ENCODE measurements at places on chromosomes 3 and 15. TPM values are rescaled to one million over a fixed set of nuclear protein-coding genes. Genes with fewer than 3 reads are reported as not detected.

Gene TRH
- total RNA-seq = not detected

Gene SPATA12
- total RNA-seq = not detected

Gene PP2D1
- total RNA-seq = not detected

Gene WWTR1
- 46.2 TPM for total RNA-seq

Gene RGMA
- 8.8 TPM for total RNA-seq

Gene GABRR3
- total RNA-seq = not detected

Gene USP4
- total RNA-seq = 13.2 TPM

Gene LRRC2
- total RNA-seq = 2.3 TPM

Gene SAMD7
- not detected for total RNA-seq

Gene C3orf20
- not detected for total RNA-seq

Gene ACAN
- not detected for total RNA-seq

Gene ERICH6
- total RNA-seq = 0.26 TPM

DNA sequence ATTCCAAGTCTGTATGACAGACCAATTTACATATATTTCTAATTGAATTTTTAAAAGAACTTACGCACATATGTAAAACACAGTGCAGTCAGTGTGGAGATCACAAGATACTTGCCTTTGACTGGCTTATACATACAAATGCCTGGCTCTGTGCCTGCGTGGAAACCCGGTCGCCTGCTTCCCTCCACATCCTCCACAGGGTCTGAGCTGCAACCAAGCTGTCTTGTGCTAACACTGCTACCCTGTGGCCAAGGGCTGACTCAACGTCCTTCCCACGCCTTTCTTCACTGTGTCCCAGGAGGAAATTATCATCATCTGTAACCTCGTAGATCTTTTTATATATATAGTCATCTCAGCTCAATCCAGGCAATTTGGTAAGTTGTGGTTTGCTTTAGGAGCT, 117.0 kb downstream of the WNT7A start:
- no peak overlapping the region for H3K4me3 ChIP-seq
- no peak overlapping the region for H3K27ac ChIP-seq
- no peaks in the 10 kb centered on the region for H3K36me3 ChIP-seq
- H3K27me3 ChIP-seq = no peaks in the 10 kb centered on the region
- no peak for DNase-seq
- no peaks in the 10 kb centered on the region for H3K4me1 ChIP-seq

DNA sequence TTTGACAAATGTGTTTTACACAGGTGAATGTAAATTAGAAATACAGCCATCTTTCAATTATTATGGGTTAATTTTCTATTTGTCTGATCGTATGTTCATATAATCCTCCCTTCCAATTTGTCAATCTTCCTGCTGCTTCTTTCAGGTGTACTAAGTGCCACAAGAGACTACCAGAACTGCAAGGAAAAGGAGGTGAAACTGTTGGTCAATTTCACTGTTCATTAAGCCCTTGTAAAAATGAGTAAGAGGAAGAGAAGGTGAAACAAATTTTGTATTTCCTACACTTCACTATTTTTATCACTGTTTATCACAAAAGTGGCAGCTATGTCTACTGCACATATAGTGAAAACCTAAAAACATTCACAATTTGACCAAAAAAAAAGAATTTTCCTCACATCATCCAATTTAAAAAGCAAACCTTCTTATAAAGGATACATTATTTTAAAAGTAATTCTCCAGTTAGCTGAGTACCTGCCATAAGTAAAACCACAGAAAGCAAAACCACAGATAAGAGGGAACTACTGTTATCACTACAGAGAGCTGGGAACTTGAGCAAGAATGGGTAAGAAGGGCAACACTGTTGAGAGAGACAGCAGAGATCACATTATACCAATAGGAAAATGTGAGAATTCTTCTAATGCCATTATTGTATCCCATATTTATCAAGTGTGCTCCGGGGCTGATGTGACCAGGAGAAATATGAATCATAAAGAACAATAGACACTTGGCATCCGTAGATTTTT, 163.0 kb downstream of the TBC1D5 start:
- no peaks in the 10 kb centered on the region for H3K36me3 ChIP-seq
- no peak overlapping the region for H3K4me3 ChIP-seq

DNA sequence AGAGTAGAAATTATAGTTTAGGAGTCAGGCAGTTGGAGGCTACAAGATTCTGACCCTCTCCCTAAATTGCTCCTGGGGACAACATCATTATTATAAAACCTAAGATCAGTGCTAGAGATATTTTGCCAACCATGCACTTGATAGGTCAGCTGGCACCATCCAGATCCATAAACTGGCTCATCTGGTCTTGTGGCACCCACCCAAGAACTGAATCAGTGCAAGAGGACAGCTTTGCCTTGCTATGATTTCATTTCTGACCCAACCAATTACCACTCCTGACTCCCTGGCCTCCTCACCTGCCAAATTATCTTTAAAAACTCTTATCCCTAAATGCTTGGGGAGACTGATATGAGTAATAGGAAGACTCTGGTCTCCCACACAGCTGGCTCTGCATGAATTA, 461.1 kb upstream of the TGFBR2 start:
- H3K4me3 ChIP-seq = no peak overlapping the region
- H3K36me3 ChIP-seq = no peaks in the 10 kb centered on the region

DNA sequence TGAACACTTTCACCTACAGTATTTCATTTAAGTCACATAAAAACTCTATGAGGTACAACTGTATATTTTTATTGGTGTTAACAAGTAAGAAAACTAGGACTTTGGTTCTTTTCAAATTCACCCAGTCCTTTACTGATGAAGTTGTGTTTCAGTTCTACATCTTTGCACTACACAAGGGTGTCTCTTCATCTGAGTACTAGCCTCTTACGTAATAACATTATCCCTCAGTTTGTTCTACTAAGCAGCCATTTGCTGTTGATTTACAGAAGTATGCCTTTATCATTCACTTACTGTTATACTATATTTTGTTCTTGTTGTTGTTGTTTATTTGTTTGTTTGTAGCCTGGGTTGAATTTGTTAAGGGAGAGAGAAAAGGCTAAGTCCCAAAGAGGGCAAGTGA, 311.9 kb downstream of the PLOD2 start:
- H3K27ac ChIP-seq = no peak overlapping the region
- H3K27me3 ChIP-seq = no peaks in the 10 kb centered on the region
- H3K4me3 ChIP-seq = no peak overlapping the region
- no peak for DNase-seq
- H3K4me1 ChIP-seq = no peaks in the 10 kb centered on the region

DNA sequence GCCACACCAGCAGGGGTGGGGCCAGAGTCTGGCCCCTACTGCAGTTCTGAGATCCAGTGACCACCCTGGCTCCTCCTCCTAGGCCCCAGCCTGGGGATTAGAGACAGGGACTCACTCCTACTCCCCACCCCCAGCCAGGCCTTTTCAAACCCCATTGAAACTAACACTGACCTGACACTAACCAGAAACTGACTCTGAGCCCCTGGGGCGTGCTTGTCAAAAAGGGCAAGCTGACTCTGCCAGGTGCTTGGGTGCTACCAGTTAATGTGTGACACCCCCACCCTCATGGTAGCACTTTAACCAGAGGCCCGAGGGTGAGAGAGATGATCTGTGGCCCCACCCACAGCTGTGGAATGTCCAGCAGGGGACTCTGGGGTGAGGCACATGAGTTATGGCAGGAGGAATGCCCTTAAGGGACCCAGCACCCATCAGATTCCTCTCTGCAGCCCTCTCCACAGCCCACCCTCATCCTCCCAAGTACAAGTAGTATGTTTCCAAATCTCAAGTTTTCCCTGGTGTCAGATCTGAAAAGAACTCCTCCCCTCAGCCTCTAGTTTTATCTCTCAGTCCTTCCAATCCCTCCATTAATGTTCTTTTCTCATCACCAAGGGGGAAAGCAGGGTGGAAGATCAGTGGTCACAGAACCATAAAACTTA, 1.4 kb downstream of the PTH1R start:
- no peak for DNase-seq
- H3K36me3 ChIP-seq = no peaks in the 10 kb centered on the region
- H3K4me3 ChIP-seq = no peak overlapping the region
- peaks cover 28% of the 10 kb centered on the region for H3K4me1 ChIP-seq
- H3K27ac ChIP-seq = no peak overlapping the region
- H3K27me3 ChIP-seq = peaks cover 14% of the 10 kb centered on the region

GRCh38 chr15:32716915-32717425, 834 bp upstream of the GREM1 start:
- no peak overlapping the region for H3K4me3 ChIP-seq
- H3K27ac ChIP-seq = no peak overlapping the region
- DNase-seq = no peak
- H3K27me3 ChIP-seq = peaks cover 15% of the 10 kb centered on the region

GRCh38 chr3:195034101-195034500, 236.9 kb downstream of the XXYLT1 start:
- DNase-seq = no peak
- no peak overlapping the region for H3K4me3 ChIP-seq
- H3K4me1 ChIP-seq = peaks cover 45% of the 10 kb centered on the region
- H3K27me3 ChIP-seq = no peaks in the 10 kb centered on the region
- H3K27ac ChIP-seq = peak overlapping the region; percentile 39
- no peaks in the 10 kb centered on the region for H3K36me3 ChIP-seq

GRCh38 chr3:196320137-196320536, 2.1 kb upstream of the DYNLT2B start:
- no peak overlapping the region for H3K27ac ChIP-seq
- H3K36me3 ChIP-seq = no peaks in the 10 kb centered on the region
- peaks cover 4% of the 10 kb centered on the region for H3K4me1 ChIP-seq
- no peak overlapping the region for H3K4me3 ChIP-seq
- H3K27me3 ChIP-seq = no peaks in the 10 kb centered on the region

DNA sequence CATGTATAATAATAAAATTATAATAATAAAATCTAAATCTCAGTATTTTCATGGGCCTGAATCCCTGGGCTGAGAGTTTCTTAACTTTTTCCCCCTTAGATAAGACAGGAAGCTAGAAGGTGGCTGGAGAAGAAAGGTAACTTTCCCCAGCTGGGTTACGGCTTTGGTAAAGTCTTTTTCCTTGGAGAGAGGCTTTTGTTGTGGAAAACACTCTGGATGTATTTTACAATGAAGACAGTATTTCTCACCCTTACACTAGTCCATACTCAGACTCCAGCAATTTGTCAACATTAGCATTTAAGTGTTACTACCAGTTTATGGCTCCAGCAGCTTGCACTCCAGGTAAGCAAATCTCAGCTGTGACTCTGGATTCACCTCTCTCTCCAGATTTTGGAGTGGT, 34.9 kb downstream of the APH1B start:
- H3K27ac ChIP-seq = no peak overlapping the region
- no peaks in the 10 kb centered on the region for H3K4me1 ChIP-seq
- no peaks in the 10 kb centered on the region for H3K27me3 ChIP-seq
- DNase-seq = no peak
- no peaks in the 10 kb centered on the region for H3K36me3 ChIP-seq

DNA sequence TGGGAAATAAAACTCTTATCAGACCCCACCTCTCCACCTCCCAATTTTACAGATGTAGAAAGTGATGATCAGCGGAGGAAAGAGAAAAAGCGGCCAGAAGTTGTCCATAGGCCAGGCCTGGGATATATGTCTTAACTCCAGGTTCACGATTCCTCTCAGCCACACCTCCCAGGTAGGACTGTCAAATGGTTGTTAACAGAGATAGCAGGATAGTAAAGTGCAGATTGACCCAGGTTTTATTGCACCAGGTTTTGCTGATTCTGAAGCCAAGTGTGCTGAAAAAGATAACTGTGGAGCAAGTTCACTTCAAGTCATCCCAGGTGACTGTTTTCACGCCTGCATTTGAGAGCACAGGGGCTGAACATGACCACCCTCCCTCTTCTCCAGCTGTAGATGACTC, 36.1 kb downstream of the LSM3 start:
- H3K27me3 ChIP-seq = no peaks in the 10 kb centered on the region
- H3K4me1 ChIP-seq = no peaks in the 10 kb centered on the region
- DNase-seq = no peak
- no peaks in the 10 kb centered on the region for H3K36me3 ChIP-seq
- no peak overlapping the region for H3K27ac ChIP-seq

DNA sequence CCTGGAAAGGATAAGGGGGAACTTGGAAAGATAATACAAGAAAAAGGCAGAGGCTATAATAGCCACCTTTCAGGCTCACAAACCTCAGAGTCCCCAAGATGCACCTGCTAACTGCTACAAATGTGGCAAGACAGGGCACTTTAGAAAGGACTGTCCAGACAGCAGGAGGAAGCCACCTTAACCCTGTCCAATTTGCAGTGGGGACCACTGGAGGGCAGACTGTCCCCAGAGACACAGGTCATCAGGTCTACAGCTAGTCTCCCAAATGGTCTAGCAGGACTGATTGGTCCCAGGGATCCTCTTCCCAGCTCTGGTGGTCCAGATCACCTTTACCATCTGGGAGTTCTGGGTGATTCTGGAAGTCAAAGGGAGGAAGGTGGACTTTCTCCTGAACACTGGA, 882.5 kb upstream of the GBE1 start:
- no peaks in the 10 kb centered on the region for H3K36me3 ChIP-seq
- no peaks in the 10 kb centered on the region for H3K4me1 ChIP-seq
- no peak for DNase-seq
- H3K27me3 ChIP-seq = no peaks in the 10 kb centered on the region
- no peak overlapping the region for H3K4me3 ChIP-seq
- no peak overlapping the region for H3K27ac ChIP-seq

GRCh38 chr15:22904736-22905135, 66.3 kb downstream of the NIPA2 start:
- no peak overlapping the region for H3K4me3 ChIP-seq
- H3K27me3 ChIP-seq = no peaks in the 10 kb centered on the region
- peak overlapping the region; percentile 70 for H3K27ac ChIP-seq
- peaks cover 19% of the 10 kb centered on the region for H3K4me1 ChIP-seq
- peaks cover 22% of the 10 kb centered on the region for H3K36me3 ChIP-seq

- H3K4me3 ChIP-seq = no peak overlapping the region
- DNase-seq = no peak
- H3K4me1 ChIP-seq = peaks cover 29% of the 10 kb centered on the region
- no peaks in the 10 kb centered on the region for H3K36me3 ChIP-seq
Measured at GRCh38 chr3:45092132-45093031, 53.8 kb downstream of the CDCP1 start.

DNA sequence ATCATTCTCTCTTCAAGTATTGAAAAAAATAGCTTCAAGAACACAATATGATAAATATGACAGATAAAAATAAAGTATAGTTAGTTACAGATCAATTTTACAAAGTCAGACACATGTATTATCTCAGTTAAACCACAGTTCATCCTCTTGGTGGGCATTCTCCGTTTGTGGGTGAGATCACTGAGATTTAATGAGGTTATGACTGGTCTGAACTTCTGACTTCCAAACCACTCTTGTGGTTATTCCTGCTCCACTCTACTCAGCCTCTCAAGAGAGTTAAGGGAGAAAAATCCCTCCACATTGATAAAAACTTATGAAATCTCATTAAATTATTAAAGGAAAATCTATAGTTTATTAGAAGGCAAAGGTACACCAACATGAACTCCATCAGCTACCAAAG, 229.9 kb upstream of the LRTM1 start:
- no peaks in the 10 kb centered on the region for H3K4me1 ChIP-seq
- H3K27ac ChIP-seq = no peak overlapping the region
- H3K36me3 ChIP-seq = no peaks in the 10 kb centered on the region
- DNase-seq = no peak
- H3K4me3 ChIP-seq = no peak overlapping the region

DNA sequence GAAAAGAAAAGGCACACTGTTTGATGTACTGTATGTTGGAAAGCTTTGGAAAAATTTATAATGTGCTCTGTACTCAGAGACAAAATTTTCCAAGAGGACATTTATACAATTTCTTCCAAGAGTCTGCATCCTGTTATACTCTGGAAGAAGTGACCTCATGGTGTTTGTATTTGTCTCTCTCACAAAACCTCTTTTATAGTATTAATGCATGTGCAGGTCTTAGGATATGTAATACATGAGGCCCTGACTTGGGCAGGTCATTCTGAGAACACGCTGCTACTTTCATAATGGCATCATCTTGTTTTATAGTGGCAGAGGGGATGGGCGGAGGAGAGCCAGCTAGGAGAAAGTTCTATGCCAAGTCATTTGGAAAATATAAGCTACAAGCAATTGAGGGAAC, 72.0 kb upstream of the P3H2 start:
- H3K36me3 ChIP-seq = no peaks in the 10 kb centered on the region
- H3K27me3 ChIP-seq = no peaks in the 10 kb centered on the region
- no peak for DNase-seq
- H3K27ac ChIP-seq = no peak overlapping the region
